Fibroblast of skin of scalp (primary cell): ENCODE measurements at places on chromosomes 1 and 21.

- DNase-seq, result no peak
These were observed at the start of gene RAP1GAP for GRCh38 chr1:21669258-21670058. Gene RAP1GAP (minus strand): TSS chr1:21669357. CDS start chr1:21620032, 49,325 bp downstream.

DNA sequence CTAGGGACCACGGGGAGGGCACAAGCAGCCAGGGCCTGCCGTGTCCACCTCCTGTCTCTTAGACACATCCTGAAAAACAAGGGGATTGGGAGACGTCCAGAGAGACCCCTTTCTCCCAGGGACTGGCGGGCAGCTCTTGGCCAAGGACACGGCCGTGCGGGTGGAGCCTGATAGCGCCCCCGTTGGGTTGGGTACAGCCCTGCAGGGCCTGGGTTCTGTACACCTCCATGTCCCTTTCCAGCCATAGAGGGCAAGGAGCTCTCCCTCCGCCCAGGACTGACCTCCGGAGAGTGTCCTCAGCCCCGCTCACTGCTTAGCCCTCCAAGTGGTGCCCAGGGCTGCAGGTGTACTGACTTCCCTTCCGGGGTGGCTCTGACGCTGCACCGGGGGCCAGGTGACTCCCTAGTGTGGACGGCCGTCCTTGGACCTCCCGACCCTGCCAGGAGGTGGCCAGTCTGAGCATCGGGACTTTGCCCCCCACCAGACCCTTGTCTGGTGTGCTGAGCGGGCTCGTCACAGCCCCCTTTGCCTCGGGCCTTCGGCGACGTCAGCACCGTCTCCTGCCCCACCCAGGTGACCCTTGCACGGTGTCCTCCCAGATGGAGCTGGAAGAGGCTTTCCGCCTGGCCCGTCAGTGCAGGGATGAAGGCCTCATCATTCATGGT lies 5.8 kb downstream of the PRKCZ start:
- no peak for DNase-seq

GRCh38 chr1:244041466-244042120 lies 9.5 kb upstream of the ZBTB18 start:
- no peak for DNase-seq

DNA sequence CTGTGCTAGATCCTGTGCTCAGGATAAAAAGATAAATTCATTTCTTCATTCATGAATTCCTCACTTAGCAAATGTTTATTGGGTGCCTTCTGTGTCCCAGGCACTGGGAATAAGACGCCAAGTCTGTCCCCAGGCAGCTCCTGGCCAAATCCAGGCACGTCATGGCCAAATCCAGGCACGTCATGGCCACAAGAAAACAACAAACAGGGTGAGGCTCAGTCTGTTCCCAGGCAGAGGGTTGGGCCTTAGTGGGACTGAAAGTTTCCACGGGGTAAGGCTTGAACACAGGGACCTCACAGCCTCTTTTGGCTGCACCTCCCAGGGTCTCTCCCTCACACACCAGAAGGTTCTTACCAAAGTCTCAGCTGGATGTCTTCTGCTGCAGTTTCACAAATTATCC lies 95.7 kb downstream of the PAX7 start:
- no peak for DNase-seq

GRCh38 chr1:28456078-28456477 lies 49.8 kb upstream of the RCC1 start:
- peak; percentile 86 for DNase-seq
